ENCODE measurements at places on chromosomes 4 and X. TPM values are rescaled to one million over a fixed set of nuclear protein-coding genes. Genes with fewer than 3 reads are reported as not detected.

GRCh38 chrX:123172869-123173268 is 11.2 kb upstream of the GRIA3 start:
- DNase-seq: no peak

DNA sequence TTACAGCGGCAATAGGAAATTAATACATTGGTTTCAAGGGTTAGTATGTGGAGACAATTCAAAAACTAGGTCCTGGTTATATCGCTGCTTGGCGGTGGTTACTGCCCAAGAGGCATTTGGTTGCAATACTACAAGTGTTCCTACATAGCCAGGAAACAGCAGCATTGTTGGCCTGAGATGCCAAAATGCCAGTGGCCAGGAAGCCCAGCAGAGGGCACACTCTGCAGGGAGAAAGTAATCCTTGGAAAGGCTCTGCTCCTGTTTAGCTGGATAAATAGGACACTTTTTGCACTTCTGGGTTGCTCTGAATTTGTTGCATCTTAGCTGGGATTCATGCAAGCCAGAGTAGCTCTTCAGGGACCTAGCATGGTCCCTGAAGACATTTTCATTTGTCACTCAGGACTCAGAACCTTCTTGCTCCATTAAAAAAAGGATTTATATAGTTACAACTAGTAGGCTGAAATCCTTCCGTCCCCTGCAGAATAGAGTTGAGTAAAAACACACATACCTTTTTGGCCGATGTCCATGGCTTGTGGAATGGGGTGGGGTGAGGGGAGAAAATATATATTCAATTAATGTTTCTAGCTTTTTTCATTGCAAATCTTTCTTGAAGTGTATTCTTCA is 8.1 kb upstream of the GPR119 start:
- DNase-seq: peak; percentile 53

Gene IL9R
- total RNA-seq: 0.54 TPM

Gene OTUD4
- total RNA-seq: 101 TPM

Gene ACOX3
- 32.2 TPM for total RNA-seq

DNA sequence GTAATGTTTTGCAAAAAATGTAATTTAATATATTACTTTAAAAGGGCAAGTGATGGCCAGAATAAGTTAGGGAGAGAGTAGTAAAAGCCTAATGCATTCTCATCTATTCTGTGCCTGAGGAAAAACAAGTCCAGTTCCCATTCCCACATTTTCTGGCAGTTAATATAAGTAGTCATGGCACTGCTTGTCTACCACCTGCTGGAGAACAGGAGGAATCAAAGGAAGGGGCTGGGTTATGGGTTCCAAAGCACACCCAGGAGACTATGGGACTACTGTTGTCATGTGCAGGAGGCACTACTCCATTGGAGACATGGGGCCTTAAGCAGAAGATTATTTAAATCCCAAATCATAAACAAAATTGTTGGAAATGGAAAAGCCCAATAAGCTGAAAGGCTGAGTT is 2618.6 kb downstream of the ARAP2 start:
- DNase-seq: no peak

- DNase-seq: peak; percentile 49
Measured at GRCh38 chr4:16860516-16860915, 37.9 kb downstream of the LDB2 start.

DNA sequence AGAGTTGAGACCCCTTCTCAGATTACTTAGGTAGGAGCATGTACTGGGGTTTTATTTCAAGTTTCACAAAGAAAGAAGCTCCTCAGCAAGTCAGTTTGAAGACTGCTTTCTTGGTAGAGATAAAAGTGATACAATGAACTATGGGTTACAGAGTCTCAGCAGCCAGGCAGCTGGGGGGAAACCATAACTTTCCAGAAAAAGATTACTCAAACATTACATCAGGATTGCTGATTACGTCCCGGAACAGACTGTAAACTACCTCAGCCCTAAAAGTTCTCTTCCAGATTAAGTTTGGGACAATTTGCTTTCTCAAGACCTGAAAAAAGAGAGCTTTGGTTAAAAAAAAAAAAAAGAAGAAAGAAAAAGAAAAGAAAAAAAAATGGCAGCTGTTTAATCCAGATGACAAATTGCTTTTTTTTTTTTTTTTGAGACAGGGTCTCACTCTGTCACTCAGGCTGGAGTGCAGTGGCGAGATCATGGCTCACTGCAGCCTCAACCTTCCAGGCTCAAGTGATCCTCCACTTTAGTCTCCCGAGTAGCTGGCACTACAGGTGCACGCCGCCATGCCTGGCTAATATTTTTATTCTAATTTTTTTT is 16.6 kb downstream of the SAT1 start:
- DNase-seq: no peak

Gene LRP2BP
- total RNA-seq: 2.9 TPM

DNA sequence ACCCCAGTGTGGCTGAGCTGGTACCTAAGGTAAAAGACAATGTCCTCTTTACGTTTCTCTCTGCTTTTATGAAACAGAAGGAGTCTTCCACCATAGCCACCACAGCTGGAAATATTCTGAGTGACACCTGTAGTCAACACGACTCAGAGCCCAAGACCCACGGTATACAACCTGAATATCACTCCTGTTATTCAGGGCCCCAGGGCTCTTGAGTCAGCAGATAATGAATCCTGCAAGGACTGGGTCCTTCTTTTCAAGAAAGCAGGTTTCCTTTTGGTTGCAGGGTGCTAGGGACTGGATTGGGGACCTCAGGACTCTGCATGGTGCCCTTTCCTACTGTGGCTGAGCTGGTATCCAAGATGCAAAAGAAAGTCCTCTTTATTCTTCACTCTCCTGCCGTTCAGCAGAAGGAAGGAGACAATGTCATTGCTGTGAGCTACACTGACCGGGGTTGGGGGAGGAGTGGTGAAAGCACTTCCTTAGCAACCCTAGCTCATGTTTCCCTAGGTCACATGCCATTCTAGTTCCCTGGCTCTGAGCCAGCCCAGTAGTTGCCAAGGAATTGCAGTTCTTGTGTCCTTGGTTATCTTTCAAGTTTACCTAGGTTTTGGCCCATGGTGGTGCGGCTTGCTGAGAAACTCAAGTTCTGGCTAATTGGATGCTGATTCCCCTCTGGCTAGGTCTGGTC is 23.7 kb upstream of the UNC5C start:
- DNase-seq: peak; percentile 49

GRCh38 chrX:18574591-18574990 is 97.3 kb downstream of the RS1 start:
- DNase-seq: no peak

Data from lung (tissue), 17 donors.